ENCODE measurements at places on chromosomes 12 and 14.

DNA sequence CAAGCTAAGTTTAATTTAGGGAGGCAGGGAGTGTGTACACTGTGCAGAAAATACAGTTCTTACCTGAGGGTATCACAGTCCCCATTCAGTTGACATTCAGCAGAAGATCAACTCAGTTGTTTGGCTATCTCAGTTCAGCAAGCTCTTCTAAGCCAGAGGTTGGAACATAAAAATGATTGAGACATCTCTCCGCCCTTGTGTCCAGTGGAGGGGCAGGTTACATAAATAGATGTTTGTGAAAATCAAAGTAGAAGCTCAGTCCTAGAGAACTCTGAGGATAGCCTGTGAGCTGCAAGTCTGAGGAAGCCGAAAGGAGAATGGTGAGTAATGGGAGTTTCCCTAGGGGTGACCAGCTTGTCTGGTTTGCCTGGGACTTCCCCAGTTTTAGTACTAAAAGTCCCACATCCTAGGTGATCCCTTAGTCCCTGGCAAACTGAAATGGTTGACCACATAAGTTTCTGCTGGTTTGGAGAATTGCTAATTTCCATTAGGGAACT lies 251.4 kb upstream of the ATP2B1 start:
- peak; percentile 55 for DNase-seq

DNA sequence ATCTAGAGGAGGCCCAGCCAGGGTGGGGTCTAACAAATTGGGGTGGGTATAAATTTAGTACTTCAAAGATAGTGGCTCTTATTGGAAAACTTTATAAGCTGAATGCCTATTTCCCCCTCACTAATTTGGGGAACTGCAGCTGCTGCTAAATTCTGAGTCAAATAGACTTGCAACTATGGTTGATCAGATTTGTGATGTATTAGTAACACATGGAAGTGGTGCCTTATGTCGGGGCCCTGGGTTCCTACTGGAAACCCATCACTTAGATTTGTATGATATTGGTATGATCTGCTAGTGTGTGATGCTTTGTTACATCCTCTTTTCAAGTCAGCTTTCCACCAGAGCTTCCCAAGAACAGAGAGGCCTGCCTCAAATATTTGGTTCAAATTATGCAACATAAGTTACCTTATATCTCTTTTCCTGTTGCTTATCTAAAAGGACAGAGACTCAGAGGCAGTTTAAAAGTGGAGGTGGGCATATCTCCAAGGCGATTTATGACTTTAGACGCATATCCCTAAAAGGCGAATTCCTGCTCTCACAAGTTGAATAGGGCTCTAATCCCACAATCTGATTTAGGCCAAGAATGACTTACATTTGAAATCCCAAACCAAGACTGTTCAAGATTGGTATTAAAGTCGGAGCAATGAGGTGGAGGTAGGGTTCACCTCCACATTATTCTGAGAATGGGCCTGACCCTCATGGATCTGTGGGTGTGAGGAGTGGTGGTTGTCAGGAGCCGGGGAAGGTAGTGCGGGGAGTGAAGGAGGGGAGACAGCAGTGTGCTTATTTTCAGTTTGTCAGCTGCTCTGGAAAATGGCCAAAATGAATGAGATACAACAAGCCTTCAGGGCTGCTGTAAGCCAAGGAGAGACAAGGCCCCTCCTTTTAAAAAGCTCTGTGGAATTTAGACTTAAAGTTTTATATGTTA lies 425.8 kb downstream of the RAD51B start:
- no peak for DNase-seq

- DNase-seq = no peak
Observed at GRCh38 chr12:41188058-41188840, at the start of gene PDZRN4. Gene PDZRN4 (plus strand): TSS chr12:41188320.

DNA sequence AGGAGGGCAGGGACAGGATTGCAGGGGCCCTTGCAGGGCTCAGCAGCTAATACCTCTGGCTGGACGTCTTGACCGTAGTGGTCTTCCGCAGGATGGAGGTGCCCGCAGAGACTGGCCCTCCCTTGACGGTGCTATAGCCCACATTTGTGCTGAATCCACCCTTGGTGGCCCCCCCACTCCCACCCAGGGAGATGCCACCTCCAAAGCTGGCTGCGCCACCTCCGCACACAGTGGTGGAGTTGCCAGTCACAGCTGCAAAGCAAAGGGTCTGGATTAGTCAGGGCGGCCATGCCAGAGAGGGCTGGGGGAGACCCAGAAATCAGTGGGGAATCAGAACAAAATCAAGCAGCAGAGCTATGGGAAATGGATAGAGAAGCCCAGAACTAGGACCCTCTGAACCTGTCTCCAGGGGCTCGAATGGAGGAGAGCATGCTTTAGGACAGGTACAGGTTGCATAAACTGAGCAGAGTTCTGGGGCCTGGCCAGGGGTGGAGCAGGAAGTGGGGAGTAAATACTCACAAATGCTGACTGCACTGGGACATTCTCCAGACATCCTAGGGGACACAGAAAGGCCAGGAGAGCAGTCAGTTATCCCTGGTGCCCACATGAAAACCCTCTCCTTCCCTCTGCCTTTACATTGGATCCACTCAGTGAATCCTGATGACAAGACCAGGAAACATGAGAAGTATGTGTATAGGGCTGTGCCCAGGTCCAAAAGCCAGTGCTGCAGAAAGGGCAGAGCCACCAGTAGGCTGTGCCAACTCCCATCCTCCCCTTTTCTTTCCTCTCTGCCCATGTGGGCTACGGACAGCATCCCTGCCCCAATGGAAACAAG lies 8.1 kb upstream of the KRT4 start:
- DNase-seq = no peak

- peak; percentile 74 for DNase-seq
Observed at GRCh38 chr12:19739195-19739776, 300.0 kb downstream of the AEBP2 start.

- DNase-seq = no peak
Observed at GRCh38 chr12:3489057-3489456, 1.9 kb upstream of the PRMT8 start.

- peak; percentile 73 for DNase-seq
Observed at GRCh38 chr12:101414533-101415119, 7.1 kb upstream of the ARL1 start.

GRCh38 chr14:70451874-70452273 lies at the start of gene ADAM21:
Gene ADAM21 (plus strand): TSS chr14:70452174. CDS start chr14:70457500, 5,326 bp downstream.
- no peak for DNase-seq

DNA sequence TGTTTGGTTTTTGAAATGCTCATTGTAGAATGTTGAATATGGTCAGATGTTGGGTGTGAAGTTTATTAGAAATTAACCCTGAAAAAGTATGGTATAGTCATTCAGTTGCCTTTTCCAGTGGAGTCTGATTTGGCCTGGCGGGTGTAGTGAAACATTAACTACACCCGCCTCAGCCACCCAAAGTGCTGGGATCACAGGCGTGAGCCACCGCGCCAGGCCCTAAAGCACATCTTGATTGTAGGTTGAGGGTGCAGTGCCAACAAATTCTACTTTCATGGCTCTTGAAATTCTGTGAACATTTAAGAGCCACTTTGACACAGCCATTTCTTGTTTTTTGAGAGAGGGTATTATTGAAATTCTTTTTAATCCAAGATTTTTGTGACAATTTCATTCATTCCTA lies 624.9 kb downstream of the DIO2 start:
- DNase-seq = no peak

DNA sequence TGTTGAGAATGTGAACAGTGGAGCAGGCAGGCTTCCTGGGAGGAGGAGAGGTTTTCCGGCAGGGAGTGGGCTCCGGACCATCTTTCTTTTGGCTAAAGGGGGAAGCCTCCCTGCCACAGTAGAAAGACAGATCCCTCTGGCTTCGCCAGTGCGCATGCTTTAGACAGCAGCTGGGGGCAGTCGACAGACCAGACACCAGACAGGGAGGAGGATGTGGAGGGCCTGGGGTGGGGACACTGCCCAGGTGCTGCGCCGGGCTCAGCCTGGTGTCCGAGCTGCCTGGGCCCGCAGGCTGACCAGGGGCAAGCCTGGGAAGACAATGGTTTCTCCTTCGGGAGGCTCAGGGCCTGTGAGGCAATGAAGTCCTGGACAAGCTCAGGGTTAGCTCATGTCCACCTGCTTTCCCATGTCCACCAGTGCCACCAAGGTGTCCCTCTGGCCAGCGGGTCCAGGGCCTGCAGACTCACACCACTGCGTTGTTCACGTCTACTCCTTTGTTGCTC lies 67.3 kb downstream of the PRIMA1 start:
- DNase-seq = no peak

DNA sequence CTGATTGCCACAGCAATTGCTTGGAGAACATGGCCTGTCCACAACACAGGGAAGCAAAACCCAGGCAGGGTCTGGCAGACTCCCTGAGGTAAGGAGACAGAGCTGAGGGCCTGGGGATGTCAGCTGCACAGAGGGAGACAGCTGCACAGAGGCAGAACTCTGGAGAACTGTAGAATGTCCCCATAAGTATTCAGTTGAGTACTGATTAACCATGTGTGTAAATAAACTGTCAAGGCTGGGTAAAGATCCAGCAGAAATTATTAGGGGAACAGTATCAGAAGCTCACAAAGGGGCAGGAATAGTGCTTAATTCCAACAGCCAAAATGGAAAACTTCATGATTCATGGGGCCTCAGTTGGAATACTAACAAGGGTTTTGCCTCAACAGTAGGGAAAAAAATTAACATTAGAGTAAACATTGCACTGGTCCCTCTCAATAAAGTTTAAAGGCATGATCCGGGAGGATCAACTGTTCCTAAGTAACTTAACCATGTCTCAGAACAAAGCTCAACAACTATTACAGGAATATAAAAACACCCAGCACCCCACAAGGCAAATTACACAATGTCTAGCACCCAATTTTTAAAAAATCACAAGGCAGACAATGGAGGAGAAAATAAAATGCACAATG lies 201.3 kb upstream of the RASSF8 start:
- DNase-seq = no peak

DNA sequence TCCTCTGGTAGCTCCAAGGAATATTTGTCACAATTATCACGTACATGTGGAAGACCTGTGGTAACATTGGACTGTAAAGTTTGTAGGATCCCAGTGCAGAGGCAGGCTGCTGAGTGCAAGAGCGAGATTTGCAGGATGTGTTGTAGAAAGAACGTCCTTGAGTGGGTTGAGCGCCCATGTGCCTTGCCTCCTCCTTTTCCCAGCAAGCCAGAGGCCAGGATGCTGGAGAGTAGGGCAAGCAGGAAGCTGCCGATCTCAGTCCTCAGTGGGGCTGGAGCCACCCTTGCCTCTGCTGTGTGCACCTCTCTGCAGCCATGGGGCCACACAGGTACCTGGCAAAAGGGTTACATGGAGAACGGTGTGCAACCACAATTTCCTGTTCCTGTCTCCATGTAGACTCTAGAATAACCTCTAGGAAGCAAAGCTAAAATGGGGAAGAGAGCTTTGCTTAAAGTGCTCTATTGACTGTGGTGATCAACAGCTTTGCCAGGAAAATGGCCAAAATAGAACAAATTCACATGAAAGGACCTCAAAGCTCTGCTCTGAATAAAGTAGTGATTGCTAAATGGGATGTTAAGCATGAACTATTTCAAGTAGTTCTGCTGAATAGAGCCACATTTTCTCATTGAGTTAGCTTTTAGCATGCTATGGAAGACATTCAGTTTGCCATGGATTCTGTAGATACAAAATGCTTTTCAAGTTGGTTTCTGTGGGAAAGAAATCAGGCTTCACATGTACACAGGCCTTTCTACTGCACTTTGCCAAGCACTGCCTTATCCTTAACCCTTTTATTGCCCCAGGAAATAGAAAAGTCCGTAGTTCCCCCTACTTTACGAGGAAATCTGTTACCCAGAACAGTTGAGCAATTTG lies 37.4 kb downstream of the ANKRD9 start:
- DNase-seq = no peak

DNA sequence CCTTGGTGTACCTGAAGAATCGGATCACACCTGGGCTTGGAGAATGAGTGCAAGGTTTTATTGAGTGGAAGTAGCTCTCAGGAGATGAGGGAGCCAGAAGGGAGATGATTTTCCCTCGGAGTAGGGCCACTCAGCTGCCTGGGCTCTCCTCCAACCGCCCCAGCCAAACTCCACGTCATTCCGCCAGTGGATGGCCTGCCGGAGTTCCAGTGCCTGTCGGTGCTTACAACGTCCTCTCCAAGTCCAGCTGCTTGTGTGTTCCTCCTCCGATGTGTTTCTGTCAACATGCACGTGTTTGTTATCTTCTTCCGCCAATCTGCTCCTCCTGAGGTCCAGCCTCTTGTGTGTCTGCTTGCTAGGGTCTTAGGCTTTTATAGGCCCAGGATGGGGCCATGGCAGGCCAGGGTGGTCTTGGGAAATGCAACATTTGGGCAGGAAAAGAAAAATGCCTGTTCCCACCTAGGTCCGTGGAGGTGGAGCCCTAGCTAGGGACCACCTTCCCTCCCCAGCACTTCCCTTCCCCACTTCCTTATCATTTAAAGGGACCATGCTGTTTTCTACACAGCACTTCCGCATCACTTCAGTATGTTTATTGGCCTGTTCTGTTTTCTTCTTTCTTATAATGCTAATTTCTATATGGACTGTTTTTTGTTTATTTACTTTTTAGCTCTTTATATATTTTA lies 343.2 kb downstream of the PDZRN4 start:
- no peak for DNase-seq

DNA sequence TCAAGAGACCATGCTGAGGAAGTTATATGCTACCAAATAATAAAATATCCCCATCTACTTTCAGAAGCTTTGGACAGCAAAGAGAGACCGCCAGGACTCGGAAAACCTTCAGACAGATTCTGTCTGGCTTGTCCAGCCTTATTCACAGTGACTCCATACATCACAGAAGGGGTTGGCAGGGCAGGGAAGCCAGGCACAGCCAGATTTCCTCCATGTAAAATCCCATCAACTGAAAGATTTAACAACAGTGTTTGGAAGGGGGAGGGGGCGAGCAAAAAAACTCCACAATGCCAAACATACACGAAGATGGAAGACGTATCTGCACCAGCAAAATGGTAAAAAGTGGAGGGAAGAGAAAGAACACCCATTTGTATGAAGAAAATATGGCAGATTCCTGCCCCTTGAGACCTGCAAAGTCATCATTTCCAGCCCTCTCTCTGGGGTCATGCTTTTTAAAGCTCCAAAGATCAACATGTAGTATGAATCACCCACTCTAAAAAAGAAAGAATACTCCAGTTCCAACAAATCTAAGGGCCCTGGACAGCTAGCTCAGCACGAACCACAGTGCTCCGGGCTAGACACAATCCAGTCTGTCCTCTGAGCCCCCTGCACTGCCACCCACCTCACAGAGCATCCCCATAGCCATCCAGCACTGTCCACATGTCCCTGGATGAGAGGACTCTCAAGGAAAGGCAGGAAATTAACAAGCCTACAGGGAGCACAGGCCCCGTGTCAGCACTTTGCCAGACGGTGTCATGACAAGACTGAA lies 116.4 kb downstream of the DICER1 start:
- no peak for DNase-seq

GRCh38 chr12:75739912-75740311 lies 228.5 kb upstream of the KRR1 start:
- peak; percentile 69 for DNase-seq

DNA sequence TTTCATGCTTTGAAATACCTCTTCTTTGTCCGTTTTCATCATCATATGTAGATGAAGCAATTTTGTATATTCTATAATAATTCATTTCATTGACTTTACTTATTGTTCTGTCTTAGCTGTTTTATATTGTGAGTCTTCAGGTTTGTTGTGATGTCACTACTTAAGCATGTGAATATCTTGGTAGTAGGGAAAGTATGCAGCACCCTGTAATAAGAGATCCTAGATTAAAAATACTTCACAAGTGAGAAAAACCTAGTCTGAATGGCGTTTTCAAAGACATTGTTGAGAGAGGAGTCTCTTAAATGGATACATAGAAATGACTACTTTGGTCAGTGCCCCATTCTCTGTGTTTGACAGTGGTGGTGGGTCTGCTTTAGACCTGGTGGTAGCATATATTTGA lies 61.4 kb downstream of the SLC16A7 start:
- DNase-seq = no peak
